ENCODE measurements at places on chromosomes 16 and 17. TPM values are rescaled to one million over a fixed set of nuclear protein-coding genes. Genes with fewer than 3 reads are reported as not detected.

GRCh38 chr17:9467518-9467917, 108.1 kb downstream of the STX8 start:
- no peak for DNase-seq

GRCh38 chr17:7713782-7714181, 3.8 kb upstream of the DNAH2 start:
- no peak for DNase-seq

The HOXB8 gene
- total RNA-seq = 6.3 TPM

GRCh38 chr16:59192551-59193199, 458.6 kb upstream of the GOT2 start:
- DNase-seq = peak; percentile 2

- DNase-seq = no peak
Observed at GRCh38 chr17:21508211-21508610, 132.1 kb downstream of the KCNJ12 start.

The TNFRSF12A gene
- total RNA-seq = 10.5 TPM

- DNase-seq = no peak
Observed at GRCh38 chr17:59376506-59376905, 45.1 kb downstream of the YPEL2 start.

The MPV17L gene
- 7.6 TPM for total RNA-seq

GRCh38 chr17:40345994-40346764, 18.4 kb downstream of the GJD3 start:
- no peak for DNase-seq

All from left colon (tissue), 2 donors.